ENCODE measurements at places on chromosomes 7 and 10. TPM values are rescaled to one million over a fixed set of nuclear protein-coding genes. Genes with fewer than 3 reads are reported as not detected.
A peak's percentile ranks its signal among the peaks of the same experiment; 100 is the strongest.

The NXPH1 gene
- not detected for total RNA-seq

The PITX3 gene
- total RNA-seq: not detected

The CALD1 gene
- total RNA-seq: 39.2 TPM

The CDH23 gene
- 3.6 TPM for total RNA-seq

The AKR1B1 gene
- 30.3 TPM for total RNA-seq

The SFRP4 gene
- total RNA-seq: 1.2 TPM

The KIAA1549 gene
- total RNA-seq: 3.3 TPM

The GRID1 gene
- total RNA-seq: 1.4 TPM

The WDFY4 gene
- total RNA-seq: 1.5 TPM

The MKX gene
- total RNA-seq: 0.94 TPM

The PLXNA4 gene
- 3.5 TPM for total RNA-seq

DNA sequence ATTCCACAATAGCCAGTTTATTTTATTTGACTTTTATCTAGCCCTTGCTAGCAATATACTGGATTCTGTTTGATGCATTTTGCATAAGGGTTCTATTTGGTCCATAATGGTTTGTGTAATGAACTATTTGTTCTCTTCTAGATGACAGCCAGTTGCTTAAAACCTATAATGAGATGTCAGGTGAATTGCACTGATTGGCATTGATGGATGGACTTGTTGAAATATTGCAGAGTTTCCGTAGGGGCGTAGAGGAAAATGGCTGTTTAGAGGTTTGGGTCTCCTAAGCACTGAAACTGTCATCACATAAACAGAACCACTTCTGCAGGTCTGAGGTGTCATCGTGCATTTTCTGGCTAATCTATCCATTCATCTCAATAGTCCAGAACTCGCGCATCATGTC, 124.9 kb upstream of the HDAC9 start:
- no peaks in the 10 kb centered on the region for H3K4me1 ChIP-seq
- no peak overlapping the region for H3K27ac ChIP-seq
- no peak for DNase-seq
- no peaks in the 10 kb centered on the region for H3K27me3 ChIP-seq
- H3K36me3 ChIP-seq: no peaks in the 10 kb centered on the region
- no peak overlapping the region for H3K4me3 ChIP-seq

DNA sequence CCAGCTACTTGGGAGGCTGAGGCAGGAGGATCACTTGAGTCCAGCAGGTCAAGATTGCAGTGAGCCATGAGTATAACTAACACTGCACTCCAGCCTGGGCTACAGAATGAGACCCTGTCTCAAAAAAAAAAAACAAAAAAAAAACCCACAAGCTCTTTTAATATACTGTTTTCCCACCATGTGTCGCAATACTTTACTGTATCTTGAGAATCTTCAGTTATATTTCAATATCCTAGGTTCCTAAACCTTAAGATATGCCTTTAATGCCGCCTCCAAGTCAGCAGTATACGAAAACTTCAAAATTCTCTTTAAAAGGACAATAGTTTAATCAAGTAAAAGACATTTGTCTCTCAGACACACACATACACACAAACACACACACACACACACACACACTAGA, 62.8 kb downstream of the TAF3 start:
- H3K4me3 ChIP-seq: no peak overlapping the region
- H3K27ac ChIP-seq: no peak overlapping the region
- H3K36me3 ChIP-seq: no peaks in the 10 kb centered on the region
- no peaks in the 10 kb centered on the region for H3K27me3 ChIP-seq
- DNase-seq: no peak

- no peaks in the 10 kb centered on the region for H3K36me3 ChIP-seq
- no peak overlapping the region for H3K4me3 ChIP-seq
- DNase-seq: no peak
- H3K27ac ChIP-seq: no peak overlapping the region
- no peaks in the 10 kb centered on the region for H3K27me3 ChIP-seq
- no peaks in the 10 kb centered on the region for H3K4me1 ChIP-seq
Measured at GRCh38 chr10:76422769-76423168, 991.3 kb downstream of the LRMDA start.

GRCh38 chr7:141072548-141073172, 1.2 kb upstream of the TMEM178B start:
- peak overlapping the region; percentile 51 for H3K4me3 ChIP-seq
- no peaks in the 10 kb centered on the region for H3K36me3 ChIP-seq
- H3K4me1 ChIP-seq: no peaks in the 10 kb centered on the region
- H3K27ac ChIP-seq: no peak overlapping the region
- no peaks in the 10 kb centered on the region for H3K27me3 ChIP-seq

- no peaks in the 10 kb centered on the region for H3K4me1 ChIP-seq
- H3K27me3 ChIP-seq: no peaks in the 10 kb centered on the region
- no peaks in the 10 kb centered on the region for H3K36me3 ChIP-seq
- no peak overlapping the region for H3K4me3 ChIP-seq
- DNase-seq: peak; percentile 49
Measured at GRCh38 chr7:79608005-79608404, 154.5 kb upstream of the MAGI2 start.

- H3K36me3 ChIP-seq: no peaks in the 10 kb centered on the region
- H3K27me3 ChIP-seq: no peaks in the 10 kb centered on the region
- no peak overlapping the region for H3K27ac ChIP-seq
Measured at GRCh38 chr10:34705563-34705962, 109.5 kb downstream of the PARD3 start.

DNA sequence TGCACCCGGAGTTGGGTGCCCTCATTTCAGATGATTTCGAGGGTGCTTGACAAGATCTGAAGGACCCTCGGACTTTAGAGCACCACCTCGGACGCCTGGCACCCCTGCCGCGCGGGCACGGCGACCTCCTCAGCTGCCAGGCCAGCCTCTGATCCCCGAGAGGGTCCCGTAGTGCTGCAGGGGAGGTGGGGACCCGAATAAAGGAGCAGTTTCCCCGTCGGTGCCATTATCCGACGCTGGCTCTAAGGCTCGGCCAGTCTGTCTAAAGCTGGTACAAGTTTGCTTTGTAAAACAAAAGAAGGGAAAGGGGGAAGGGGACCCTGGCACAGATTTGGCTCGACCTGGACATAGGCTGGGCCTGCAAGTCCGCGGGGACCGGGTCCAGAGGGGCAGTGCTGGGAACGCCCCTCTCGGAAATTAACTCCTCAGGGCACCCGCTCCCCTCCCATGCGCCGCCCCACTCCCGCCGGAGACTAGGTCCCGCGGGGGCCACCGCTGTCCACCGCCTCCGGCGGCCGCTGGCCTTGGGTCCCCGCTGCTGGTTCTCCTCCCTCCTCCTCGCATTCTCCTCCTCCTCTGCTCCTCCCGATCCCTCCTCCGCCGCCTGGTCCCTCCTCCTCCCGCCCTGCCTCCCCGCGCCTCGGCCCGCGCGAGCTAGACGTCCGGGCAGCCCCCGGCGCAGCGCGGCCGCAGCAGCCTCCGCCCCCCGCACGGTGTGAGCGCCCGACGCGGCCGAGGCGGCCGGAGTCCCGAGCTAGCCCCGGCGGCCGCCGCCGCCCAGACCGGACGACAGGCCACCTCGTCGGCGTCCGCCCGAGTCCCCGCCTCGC, at the start of gene EGFR:
TSS of gene EGFR (plus strand) at position 657 of the 830 bp plus-strand sequence. CDS start 261 bp downstream, outside the sequence.
- no peaks in the 10 kb centered on the region for H3K36me3 ChIP-seq
- peak within 1 kb of the TSS; percentile 57 for H3K4me3 ChIP-seq
- peak within 1 kb of the TSS; percentile 70 for H3K27ac ChIP-seq

DNA sequence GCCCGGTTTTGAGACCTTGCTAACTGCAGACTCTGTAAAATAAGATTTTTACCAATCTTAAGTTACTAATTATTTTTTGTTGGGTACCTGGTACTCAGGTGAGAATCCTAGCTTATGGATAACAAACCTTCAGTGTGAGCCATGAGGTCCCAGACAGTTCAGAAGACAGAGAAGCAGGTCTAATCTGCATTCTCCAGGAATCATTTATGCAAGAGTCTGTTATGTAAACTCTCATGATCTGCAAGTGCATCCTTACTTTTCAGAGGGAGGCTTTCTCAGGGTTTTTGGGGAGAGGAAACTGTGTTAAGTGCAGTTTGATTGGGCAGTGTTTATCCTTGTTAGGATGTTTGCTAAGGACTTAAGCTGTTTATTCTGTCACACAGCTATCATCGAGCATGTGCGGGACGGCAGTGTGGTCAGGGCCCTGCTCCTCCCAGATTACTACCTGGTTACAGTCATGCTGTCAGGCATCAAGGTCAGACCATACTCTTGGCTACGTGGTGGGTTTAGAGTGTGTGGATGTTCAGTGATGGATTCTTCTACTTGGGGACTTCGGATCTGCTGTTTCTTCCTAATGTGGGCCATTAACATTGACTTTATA, 50.2 kb downstream of the SND1 start:
- no peak for DNase-seq
- no peak overlapping the region for H3K4me3 ChIP-seq
- H3K27ac ChIP-seq: no peak overlapping the region
- no peaks in the 10 kb centered on the region for H3K4me1 ChIP-seq

DNA sequence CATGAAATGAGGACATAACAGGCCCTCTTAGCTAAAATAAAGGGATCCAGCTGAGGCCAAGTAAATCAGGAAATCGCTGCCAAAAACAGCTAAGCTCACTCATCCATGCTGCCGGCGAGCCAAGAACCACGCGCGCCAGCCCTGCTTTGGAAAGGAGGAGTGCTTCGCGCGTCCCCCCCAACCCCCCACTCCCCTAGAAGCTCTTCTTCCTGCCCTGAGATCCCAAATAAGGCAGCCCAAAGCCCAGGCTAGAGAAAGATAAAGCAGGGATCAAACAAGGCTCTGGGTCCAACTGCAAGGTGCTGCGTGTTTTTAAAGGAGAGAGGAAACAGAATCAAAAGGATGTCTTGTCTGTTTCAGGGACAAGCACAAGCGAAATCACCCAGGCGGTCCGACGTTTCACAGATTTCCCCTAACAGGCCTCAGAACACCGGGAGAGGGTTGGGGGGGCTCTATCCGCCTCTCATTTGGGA, 168.3 kb upstream of the AUTS2 start:
- peaks cover 6% of the 10 kb centered on the region for H3K4me1 ChIP-seq
- H3K27ac ChIP-seq: no peak overlapping the region
- DNase-seq: peak; percentile 46
- no peaks in the 10 kb centered on the region for H3K36me3 ChIP-seq
- no peak overlapping the region for H3K4me3 ChIP-seq

GRCh38 chr7:108463613-108464012, 7.4 kb upstream of the NRCAM start:
- no peak overlapping the region for H3K27ac ChIP-seq
- DNase-seq: no peak
- no peaks in the 10 kb centered on the region for H3K36me3 ChIP-seq
- no peak overlapping the region for H3K4me3 ChIP-seq
- no peaks in the 10 kb centered on the region for H3K27me3 ChIP-seq

DNA sequence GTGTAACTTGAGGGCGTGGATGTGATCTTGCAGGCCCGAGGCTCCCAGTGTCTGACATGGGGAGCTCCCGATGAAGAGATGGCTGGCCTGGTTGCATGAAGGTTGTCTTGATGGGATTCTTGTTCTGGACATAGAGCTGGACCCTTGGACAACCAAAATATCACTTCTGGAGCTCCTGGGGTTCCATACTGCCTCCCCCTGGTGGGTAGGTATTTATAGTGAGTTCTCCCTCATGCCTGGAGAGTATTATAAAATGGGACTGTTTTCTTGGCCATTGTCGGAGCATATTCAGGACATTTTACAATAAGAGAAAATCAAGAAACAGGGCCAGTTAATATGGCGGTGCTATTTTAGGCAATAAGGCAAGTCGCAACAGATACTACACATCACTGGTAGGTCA, 32.6 kb upstream of the GIMAP8 start:
- peaks cover 3% of the 10 kb centered on the region for H3K4me1 ChIP-seq
- H3K27me3 ChIP-seq: no peaks in the 10 kb centered on the region
- DNase-seq: no peak
- no peak overlapping the region for H3K4me3 ChIP-seq
- no peak overlapping the region for H3K27ac ChIP-seq
- no peaks in the 10 kb centered on the region for H3K36me3 ChIP-seq

- no peaks in the 10 kb centered on the region for H3K27me3 ChIP-seq
- H3K4me3 ChIP-seq: no peak overlapping the region
- no peaks in the 10 kb centered on the region for H3K4me1 ChIP-seq
- no peaks in the 10 kb centered on the region for H3K36me3 ChIP-seq
Measured at GRCh38 chr7:82429408-82429807, 14.2 kb downstream of the CACNA2D1 start.

DNA sequence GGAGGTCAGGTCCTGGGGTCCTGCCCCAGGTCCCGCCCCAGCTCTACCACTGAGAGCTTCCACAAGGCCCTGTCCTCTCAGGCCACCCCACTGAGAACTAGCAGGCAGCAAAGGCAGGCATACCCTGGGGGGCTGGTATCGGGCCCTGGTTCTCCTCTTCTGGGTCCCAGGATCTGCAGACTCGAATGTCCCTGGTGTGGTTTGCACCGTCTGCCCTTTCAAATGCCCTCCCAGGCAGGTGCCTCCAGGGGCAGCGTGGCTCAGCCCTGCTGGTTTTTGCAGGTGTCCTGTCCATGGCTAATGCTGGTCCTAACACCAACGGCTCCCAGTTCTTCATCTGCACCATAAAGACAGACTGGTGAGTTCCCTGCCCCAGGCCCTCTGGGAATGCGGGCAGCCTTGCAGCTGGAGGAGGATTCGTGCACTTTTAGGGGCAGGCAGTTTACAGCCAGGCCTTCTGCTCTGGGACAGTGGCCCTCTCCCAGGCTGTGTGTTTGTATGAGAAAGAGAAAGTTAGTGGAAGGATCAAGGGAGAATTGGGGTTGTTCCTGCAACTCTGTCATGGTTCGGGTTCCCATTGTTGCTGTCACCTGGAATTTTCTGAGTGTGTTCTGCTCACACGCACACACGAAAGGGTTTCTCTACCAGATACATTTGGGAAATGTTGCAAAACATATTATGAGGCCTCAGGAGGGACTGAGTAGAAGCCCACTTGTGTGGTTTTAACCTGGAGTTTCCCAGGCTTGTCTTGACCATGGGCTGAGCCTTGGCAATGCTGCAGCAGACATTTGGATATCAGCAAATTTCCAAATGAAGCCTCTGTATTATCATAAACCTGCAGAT, 5.0 kb downstream of the PPIF start:
- no peaks in the 10 kb centered on the region for H3K36me3 ChIP-seq
- H3K27ac ChIP-seq: no peak overlapping the region
- no peak overlapping the region for H3K4me3 ChIP-seq
- peaks cover 5% of the 10 kb centered on the region for H3K4me1 ChIP-seq
- H3K27me3 ChIP-seq: no peaks in the 10 kb centered on the region

- H3K4me3 ChIP-seq: no peak overlapping the region
- no peaks in the 10 kb centered on the region for H3K4me1 ChIP-seq
- no peak for DNase-seq
- no peaks in the 10 kb centered on the region for H3K36me3 ChIP-seq
- H3K27ac ChIP-seq: no peak overlapping the region
Measured at GRCh38 chr10:70265032-70265689, 18.6 kb downstream of the NPFFR1 start.

DNA sequence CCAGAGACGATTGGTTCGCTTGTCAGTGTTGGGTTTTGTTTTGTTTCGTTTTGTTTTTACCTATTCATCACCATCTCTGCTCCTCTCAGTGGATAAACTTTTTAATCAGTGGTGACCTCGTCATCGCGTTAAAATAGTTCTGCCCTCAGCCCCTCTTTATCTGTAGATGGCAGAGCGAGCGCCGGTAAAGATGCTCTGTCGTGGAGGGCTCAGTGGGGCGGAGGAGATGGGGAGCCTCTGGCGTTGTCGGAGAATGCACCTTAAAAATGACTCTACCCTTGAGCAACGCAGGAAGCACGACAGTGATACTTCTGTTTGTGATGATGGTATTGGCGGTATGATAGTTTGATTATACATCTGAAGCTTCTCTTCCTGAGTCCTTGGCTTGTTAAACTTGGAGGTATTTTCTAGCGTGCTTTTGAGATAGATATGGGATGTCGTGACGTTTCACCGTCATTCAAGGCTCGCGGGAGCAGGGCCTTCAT, 554 bp downstream of the CSGALNACT2 start:
- no peaks in the 10 kb centered on the region for H3K36me3 ChIP-seq
- DNase-seq: no peak
- peak overlapping the region; percentile 90 for H3K4me3 ChIP-seq
- H3K27ac ChIP-seq: peak overlapping the region; percentile 97
- H3K27me3 ChIP-seq: no peaks in the 10 kb centered on the region
- H3K4me1 ChIP-seq: no peaks in the 10 kb centered on the region

Measured in Peyer's patch (tissue), 4 donors.